ENCODE measurements at places on chromosomes 13 and 19.

GRCh38 chr13:107421951-107422350 lies 793.4 kb downstream of the LIG4 start:
- no peak for DNase-seq

DNA sequence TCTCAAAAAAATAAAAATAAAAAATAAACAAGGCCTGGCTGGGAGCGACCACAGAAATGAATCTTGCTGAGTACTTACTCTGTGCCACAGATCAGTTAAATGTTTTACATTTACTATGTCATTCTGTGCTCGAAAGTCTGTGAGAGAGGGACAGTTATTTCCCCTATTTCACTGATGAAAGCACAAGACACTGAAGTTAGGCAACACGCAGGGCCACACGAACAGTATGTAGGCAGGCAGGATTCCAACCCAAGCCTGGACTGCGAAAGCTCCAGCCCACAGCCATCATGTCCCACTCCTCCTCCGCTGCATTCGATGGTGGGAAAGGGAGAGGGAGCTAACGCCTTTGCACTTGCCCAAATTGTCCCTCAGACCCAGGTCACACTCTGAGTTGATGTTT lies 34.2 kb downstream of the RUBCNL start:
- DNase-seq: no peak

DNA sequence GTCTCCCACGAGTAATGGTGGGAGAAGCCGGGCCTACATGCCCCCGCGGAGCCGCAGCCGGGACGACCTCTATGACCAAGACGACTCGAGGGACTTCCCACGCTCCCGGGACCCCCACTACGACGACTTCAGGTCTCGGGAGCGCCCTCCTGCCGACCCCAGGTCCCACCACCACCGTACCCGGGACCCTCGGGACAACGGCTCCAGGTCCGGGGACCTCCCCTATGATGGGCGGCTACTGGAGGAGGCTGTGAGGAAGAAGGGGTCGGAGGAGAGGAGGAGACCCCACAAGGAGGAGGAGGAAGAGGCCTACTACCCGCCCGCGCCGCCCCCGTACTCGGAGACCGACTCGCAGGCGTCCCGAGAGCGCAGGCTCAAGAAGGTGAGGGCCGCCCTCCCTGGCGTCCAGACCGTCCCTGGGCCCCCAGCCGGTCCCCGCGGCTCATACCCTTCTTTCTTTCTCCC lies 1.4 kb upstream of the USF2 start:
- no peak for DNase-seq

DNA sequence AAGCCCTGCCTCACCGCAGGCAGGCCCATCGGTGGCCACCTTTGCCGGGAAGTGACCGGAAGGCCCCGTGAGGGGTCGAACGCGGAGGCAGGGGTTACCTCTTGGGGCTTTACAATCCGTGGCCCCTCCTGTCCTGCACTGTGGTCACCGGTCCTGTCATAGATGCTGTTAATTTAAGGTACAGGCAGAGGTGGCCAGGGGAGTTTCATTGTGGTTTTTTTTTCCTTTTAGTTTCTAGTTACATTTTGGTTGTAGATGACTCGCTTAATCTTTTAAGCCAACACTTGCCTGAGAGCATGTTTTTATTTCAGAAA lies 13.1 kb downstream of the COMP start:
- DNase-seq: no peak

DNA sequence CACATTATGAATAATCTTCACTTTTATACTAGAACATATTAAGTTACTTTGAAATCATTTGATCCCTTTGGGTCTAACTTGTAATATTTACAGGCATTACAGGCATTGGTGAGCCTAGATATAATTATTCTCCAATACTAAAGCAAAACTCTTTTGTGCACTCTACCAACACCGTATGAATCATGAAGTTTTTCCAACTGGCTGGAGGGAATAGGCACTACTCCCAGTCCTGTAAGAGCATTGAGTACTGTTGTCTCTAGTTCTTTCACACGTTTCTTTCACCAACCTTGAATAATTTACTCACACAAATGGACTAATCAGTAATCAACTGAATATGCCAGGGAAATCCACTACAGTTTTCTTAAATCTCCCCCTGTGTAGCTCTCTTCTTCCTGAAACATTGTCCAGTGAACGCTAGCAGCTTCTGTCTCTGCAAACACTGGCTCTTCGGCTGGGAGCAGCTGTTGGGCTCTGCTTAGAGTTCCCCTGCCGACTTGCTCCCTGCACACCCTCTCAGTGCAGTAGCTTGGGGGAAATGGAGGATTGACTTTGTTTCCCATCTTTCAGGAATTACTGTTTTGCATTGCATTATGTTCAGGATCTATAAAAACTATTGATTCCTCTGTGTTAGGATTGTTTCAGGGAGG lies 476.7 kb downstream of the RFC3 start:
- no peak for DNase-seq

DNA sequence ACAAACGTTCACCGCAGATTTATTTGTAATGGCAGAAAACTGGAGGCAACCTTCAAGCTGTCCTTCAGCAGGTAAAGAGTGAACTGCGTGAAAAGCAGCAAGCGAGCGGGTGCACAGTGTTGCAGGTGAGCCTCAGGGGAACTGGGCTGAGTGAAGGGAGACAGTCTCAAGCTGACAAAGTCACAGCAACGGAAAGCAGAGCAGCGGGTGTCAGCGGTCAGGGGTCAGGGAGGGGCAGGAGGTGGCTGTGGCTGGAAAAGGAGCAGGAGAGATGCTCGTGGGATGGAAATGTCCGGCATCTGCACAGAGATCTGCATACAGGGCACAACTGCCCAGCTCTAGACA lies 8.5 kb upstream of the RASA3 start:
- no peak for DNase-seq

DNA sequence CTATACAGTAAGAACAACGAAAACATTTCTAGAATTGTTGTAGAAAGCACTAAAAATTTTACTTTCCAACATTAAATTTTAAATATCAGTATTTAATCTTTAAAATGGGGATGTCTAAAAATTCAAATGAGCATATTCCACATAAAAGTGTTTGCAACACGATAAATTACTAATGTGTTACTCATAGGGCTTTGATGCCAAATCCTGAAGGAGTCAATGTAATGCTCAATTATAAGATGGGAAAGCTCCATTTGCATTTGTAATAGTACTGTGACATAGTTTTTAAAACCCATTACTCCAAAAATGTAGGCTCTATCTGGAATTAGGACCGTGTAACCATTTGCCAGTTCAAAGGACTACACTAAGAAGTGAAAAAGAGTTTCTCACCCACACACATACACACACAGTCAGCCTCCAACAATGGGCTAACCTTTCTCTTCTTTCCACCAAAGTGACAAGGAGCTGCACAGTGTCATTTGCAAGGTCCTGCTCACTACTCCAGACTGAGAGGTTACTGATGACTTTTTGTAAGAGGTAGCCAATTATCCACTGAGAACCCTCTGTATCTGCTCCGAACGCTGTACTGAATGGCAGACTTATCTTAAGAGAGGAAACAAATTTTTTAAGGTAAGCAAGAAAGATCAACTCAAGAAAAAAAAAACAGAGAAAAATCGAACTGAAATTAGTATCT lies 26.1 kb upstream of the EEF1AKMT1 start:
- no peak for DNase-seq

- no peak for DNase-seq
Measured at GRCh38 chr13:23628765-23629565, 58.8 kb downstream of the TNFRSF19 start.

DNA sequence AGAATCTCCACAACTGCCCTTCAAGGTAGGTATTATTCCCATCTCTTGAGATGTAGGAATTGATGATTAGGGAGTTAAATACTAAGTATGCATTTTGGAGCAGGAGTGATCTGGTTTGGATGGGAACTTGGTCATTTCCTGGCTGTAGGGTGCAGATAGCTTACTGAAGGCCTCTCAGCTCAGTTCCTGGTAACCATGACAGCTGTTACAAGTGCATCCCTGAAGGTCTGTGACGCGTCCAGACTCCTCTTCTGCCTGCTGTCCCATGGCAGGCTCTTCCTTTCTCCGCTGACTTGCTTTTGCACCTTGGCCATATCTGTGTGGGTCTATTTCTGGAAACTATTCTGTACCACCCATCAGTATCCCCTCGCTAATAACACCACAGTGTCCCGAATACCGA lies 387.8 kb downstream of the ZNF536 start:
- DNase-seq: no peak

DNA sequence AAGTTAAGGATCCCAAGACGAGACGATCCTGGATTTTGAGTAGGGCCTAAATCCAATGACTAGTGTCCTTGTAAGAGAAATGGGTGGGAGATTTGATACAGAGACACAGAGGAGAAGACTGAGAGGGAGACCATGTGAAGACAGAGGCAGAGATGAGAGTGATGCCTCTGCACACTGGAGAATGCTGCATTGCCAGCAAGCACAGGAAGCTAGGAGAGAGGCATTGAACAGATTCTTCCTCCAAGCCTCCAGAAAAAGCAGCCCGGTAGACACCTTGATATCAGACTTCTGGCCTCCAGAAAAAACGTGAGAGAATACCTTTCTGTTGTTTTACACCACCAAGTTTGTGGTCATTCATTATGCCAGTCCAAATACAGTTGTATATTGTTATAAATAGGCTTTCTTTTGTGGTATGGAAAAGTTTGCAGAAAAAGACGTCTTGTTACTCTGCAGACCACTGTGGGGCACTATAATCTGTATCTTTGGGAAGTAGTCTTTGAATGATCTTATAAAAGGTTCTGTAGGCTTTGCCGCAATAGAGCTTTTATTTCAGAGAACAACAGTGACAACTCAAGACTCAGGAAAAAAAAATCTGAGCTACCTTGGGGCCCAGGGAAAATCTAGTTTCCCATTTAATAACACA lies 17.9 kb upstream of the RFC3 start:
- DNase-seq: no peak

- no peak for DNase-seq
Measured at GRCh38 chr19:543910-544608, at the start of gene GZMM. Gene GZMM, plus strand, starts transcription at chr19:544053. Its CDS starts 19 bp downstream, at chr19:544072.

- DNase-seq: no peak
Measured at GRCh38 chr19:35048911-35049411, 7.4 kb downstream of the HPN start.

DNA sequence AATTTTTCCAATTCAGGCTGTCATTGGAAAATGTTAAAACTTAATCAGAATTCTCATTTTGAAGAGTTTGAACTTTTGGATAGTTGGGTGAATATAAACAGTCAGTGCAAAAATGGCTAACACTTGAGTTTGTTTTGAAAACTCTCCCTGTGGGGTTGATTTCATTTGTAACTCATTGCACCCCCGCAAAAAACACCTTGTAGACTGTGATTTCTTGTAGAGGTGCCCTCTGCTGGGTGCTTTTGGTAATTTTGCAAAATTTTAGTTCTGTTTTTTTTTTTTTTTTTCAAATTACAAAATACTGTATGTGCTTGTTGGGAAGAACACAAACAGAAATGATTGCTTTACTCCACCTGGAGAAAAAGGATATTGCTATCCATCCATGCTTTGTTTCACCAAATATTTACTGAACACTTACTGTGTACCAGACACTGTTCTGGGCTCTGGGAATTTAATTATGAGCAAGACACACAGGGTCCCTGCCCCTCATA lies 28.2 kb upstream of the GPI start:
- DNase-seq: no peak

DNA sequence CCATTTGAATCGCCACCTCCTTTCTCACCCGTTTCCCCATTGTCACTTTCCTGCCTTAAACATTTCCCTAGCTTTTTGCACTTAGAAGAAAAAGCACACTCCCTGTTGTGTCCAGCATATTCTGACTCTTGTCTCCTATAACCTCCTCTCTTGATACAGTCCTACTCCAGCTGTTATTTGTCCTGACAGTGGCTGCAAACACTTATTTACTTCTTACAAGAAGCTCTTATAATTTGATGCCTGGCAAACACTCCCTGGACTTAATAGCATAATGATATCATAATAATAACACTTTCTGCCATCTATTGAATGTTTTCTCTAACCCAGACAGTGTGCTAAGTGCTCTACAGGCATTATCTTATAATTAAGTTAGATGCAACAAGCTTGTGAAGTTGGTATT lies 76.6 kb downstream of the DGKH start:
- DNase-seq: no peak

All from NCI-H2081 treated with DMSO at 0.1 percent for 48 hours (cell line).